LHCN-M2 (cell line): ENCODE measurements at places on chromosomes 2 and 18.

DNA sequence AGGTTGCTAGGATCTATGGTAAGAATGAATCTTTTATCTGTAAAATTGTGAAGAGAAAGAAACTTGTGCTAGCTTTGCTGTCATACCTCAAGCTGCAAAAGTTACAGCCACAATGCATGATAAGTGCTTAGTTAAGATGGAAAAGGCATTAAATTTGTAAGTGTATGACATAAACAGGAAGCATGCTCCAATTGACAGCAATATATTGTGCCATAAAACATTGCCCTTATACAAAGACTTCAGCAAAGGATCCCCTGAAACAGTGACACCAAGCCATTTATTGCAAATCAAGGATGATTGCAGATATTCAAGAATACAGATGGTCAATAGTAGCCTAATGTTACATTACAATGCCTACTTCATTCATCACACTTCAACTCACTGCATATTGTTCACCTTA is 283.1 kb downstream of the CPS1 start:
- no peak for DNase-seq

GRCh38 chr2:181235683-181236459 is 221.3 kb upstream of the ITGA4 start:
- DNase-seq = no peak

GRCh38 chr18:46336278-46337111 is 232.3 kb downstream of the HAUS1 start:
- no peak for DNase-seq

DNA sequence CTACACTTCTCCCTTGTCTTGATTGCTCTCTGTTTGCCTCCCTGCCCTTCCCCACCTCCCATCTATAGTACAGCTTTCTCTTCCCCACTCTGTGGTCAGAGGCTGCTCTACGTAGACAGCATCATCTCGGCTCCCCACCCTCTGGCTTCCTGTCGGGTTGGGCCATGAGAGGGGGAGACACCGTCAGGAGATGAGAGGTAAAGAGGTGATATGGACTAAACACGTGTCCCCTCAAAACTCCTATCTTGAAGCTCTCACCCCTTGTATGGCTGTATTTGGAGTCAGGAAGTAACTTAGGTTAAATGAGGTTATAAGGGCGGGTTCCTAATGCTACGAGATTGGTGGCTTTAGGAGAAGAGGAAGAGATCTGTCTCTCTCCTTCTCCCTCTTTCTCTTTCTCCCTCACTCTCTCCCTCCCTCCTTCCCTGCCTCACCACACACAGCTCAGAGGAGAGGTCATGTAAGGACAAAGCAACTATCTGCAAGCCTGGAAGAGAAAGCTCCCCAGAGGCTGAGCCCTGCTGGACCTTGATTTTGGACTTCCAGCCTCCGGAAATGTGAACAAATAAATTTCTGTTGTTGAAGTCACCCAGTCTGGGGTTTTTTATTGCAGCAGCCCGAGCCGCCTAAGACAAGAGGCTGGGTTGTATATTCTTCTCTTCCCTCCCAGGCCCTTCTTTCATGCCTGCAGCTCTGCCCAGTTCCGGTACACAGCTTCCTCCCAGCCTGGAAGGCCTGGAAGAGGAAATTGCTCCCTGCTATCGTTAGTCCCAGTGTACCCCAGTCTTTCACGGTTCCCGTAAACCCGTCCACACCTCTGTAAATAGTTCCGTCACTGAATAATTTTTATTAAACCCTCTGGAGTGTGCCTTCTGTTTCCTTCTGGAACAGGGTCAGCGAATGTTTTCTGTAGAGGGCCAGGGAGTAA is 138.0 kb downstream of the AKAIN1 start:
- DNase-seq = no peak
